Stimulated activated CD4-positive, alpha-beta T cell treated with anti-CD3 and anti-CD28 coated beads, Interleukin-1b, Interleukin-23, amount 100 ng/mL, for 1 hour (primary cell): ENCODE measurements at places on chromosomes 7 and 10.

GRCh38 chr10:46092524-46093081 is 46.5 kb upstream of the MSMB start:
- DNase-seq, result no peak

DNA sequence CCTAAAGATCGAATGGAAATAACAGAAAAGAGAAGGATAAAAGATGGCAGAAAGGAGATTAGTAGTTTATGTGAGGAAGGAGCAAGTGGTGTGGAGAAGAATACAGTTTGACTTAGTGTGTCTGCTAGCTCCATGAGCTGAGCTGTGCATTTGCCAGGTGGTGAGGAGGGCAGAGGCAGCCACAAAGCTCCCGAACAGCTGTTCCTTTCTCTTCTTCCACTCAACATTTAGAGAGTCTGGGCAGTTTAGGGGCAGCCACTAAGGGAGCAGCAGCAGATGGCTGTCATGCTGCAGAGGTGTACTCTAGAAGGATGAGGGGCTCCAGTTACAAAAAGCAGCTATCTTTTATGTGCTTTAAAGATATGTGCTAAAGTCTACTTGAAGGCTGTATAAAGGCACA is 674.4 kb downstream of the GRM8 start:
- no peak for DNase-seq

- no peak for DNase-seq
These were observed 3.3 kb downstream of the CYP2E1 start for GRCh38 chr10:133530506-133530905.

- no peak for DNase-seq
These were observed 11.2 kb upstream of the ING3 start for GRCh38 chr7:120939345-120939744.

DNA sequence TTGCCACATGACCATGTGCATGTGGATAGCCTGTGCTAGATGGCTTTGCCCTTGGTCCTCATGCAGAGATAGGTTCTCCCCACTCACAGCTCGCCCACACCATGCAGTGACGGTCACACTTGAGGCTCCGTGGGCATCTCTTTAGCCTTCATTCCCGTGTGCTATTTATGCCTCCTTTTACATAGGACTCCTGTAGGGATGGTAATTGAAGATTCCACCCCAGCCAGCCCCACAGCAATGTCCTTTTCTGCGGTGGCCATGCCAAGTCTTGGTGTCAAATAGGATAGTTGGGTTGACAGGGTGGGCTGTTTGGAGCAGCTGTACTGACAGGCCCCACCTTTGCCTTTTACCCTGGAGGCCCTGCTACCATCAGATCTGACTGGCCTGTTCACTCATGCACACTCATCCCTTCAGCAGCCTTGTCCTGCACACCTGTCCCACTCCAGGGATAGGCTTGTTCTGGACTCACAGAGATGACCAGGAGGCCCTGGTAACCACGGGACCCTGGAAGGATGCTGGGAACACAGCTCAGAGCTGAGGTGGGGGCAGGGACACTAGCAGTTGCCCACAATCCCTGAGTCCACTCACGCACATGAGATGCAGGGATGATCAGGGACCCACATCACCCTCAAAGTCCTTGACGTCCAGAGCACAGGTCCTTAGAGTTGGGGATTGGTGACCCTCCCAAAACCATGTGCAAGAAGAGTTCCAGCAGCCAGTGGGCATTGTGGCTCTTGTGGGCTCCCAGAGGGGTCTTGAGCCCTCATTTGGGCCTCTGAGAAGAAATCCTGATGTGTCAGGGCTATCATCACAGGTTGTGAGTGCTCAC is 71.2 kb downstream of the ADCY1 start:
- DNase-seq, result no peak

DNA sequence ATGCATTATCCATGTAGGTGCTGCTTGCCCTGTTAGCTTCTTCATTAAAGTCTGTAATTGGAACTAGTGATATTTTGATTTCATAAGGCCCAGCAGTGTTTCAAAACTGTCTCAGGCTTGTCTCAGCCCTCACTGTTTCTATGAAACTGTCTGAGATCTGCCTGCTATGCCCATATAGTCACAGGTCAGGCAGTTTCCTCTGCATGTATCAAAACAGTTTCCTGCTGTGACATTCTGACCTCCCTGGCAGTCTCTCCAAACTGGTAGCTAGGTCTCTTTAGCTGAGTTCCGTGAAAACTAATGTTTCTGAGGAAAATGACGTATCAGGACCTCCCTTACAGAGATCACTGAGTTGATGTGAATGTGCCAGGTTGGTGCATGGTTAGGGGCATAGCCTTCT is 18.9 kb upstream of the SEMA3D start:
- DNase-seq, result no peak

DNA sequence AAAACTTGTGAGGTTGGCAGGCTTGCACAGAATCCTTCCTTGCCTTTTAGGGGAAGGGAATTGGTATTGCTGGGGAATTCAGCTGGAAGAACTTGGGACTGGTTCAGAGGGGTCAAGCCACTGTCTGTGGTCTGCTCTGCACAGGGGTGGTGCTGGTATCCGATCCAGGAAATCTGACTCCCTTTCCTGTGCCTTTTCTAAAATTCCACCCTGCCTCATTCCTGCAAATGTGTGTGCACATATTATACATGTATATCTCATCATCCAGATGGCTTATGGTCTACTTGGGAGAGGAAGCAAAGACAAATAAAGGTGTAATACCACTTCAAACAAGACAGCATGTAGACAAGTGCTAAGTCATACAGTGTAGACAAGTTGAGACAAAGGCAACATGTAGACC is 14.3 kb downstream of the UBTD1 start:
- no peak for DNase-seq

DNA sequence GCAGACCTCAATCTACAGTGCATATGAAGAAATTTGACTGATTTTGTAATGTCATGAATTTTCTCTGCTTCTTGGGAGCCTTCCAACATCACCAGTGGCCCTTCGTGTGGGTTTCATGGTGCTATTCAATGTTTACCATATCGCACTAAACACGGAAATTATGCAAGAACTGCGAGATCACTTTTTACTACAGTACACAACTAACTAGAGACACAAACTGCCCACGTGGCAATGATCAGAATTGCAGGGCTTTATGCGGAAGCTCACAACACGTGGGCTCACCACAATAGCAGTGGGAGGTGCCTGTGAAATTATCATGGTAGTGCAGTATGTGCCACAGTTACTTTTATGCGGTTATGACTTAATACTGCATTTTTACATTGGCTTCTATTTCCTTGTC is 449.7 kb upstream of the KLF6 start:
- no peak for DNase-seq

GRCh38 chr7:30744075-30744417 is 7.9 kb upstream of the INMT start:
- DNase-seq, result no peak

DNA sequence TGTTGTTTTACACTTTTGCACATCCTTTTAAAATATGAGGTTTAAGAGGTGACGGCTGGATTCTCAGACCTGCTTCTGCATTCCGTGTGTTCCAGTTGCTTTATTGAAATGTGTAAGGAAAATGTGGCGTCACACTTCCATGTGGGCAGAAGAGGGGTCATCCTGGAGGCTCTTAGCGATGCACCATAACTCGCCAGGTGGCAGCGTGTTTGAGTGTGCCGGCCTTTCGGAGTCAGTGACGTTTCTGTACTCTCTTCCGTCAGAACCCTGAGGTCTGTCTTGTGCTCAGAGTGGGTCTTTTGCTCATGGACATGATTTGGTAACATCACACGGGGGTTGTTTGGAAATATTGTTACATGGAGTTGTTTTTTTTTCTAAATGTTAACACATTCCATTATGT is 9.1 kb downstream of the PPP2R2D start:
- DNase-seq, result no peak

DNA sequence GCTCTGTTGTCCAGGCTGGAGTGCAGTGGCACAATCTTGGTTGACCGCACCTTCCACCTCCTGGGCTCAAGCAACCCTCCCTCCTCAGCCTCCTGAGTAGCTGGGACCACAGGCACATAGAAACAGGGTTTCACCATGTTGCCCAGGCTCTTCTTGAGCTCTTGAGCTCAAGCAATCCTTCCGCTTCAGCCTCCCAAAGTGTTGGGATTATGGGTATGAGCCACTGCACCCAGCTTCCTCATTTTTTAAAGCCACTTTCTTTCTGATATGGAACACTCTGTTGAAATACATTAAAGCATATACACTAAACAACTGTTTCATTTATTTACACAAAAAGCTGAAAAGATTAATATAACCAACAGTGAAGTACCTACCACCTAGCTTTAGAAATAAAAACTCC is 117.2 kb downstream of the CLEC2L start:
- DNase-seq, result no peak

DNA sequence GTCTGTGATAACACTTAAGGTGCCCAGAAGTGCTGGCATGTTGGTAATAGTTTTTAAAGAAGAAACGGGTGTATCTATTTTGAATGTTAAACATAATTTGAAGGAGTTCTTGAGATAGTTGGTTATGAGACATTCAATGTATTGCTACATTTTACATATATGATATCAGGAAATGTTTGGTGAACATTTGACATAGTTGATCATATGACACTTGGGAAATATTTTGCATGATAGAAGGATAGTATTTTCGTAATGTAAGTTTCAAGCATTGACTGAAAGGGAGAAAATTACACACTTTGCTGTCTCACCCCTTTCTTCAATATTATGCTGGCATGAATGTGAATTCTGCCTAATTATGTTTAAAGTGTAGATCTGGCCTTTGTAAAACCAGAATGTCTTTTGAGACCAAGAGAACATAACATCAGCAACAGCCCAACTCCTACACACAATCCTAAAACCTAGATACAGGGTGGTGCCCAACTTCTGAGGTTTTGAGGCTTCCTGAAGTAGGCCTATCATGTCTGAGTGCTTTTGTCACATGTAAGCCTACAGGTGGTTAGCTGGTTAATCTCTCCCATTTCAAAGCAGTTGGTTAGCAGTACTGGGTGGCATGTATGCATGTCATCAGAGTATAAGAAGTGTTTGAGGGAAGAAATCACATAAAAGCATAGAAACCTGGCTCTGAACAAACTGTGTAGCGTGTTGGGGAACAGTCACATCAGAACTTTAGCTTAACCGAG is 2.1 kb downstream of the ADD3 start:
- no peak for DNase-seq

GRCh38 chr7:102918845-102919244 is 6.0 kb downstream of the LRRC17 start:
- no peak for DNase-seq

DNA sequence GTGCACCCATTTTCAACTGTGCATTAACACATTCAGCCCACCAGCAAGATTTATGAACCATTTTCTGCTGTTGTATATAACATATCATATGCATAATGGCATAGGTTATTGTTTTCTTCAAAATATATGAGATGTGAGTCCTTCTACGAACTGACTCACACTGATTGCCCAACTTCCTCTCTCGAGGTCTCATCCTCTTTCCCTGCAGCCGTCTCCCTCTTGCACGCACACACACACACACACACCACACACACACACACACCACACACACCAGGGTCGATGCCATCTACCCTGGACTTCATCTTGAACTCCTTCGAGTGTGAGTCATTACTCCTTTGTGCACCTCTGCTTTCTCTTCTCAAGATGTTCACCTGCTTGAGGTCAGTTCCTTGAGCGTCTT is 36.7 kb downstream of the EGFR start:
- DNase-seq, result no peak

DNA sequence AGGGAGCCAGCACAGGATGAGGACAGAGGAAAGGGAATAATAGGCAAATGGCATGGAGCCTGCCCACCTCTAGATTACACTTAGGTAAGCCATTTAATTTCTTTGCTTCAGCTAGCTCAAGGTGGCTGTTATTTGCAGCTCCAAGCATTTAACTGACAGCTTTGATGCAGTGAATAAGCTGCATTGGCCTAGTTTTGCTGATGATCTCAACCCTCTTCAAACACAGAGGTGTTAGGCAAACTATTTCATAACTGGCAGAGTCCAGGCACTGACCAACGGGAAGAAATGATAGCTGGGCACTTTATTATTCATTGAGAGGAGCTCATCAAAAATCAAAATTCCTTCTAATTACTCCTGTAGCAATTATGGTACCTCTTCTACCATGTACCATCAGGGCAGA is 317.4 kb downstream of the BMPER start:
- DNase-seq, result no peak

DNA sequence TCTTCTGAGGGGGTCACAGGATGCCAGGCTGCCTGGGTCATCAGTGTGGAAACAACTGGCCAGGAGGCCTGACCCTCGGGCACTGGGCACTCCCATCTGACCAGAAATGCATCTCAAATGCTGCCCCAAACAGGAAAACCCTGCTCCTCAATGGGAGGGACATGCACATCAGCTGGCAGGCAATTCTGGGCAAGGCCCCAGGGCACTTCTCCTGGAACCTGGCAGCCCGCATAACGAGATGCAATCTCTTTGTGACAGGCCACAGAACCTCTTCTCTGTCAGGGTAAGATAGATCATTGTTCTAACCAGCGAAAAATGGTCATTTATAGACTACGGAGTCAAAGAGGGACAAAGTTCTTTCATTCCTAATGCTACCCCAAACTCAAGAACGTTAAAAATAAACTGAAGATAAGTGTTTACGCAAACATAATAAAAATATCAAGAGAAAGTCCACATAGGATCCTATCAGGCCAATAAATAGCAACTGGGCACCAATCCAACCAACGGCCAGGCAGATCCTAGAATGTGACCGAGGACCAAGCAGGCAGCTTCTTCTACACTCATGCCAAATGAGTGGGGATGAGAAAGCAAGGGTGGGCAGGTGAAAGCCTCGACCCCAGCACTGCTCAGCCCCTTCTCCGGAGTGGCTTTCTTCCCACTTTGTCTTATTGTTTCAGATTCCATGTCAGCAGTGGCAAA is 212.3 kb downstream of the TCERG1L start:
- no peak for DNase-seq

- no peak for DNase-seq
These were observed 1.2 kb downstream of the SFRP4 start for GRCh38 chr7:37915438-37915837.

GRCh38 chr7:43872406-43873110 is 3.2 kb upstream of the MRPS24 start:
- DNase-seq, result no peak

- no peak for DNase-seq
These were observed at the start of gene PTN for GRCh38 chr7:137343281-137343841. PTN (minus strand) TSS chr7:137343733; CDS start chr7:137254973, 88,760 bp downstream.

DNA sequence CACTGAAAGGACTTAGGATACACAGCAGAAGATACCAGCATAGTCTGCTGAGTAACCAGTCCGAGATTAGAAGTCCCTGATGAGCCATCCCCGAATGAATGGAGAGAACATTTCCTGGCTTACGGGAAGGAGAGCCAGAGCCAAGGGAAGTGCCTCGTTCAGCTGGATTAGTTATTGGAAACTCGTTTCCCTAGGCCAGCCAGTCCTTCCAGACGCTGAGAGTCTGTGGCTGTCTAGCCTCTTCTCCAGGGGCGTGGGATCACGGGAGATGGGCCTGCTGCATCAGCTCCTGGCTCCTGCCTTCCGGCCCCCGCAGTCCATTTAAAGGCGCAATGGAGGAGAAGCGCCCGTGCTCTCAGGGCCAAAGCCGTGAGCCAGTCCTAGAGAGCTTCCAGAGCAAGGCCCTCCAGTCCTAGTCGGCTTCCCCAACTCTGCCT is 712.8 kb downstream of the PARD3 start:
- no peak for DNase-seq

GRCh38 chr10:85598646-85599045 is 767.9 kb downstream of the GRID1 start:
- DNase-seq, result no peak
